Iris pigment epithelial cell (primary cell): ENCODE measurements at places on chromosomes 2 and 18.

GRCh38 chr2:118752762-118753429, 94.6 kb downstream of the EN1 start:
- no peak for DNase-seq

DNA sequence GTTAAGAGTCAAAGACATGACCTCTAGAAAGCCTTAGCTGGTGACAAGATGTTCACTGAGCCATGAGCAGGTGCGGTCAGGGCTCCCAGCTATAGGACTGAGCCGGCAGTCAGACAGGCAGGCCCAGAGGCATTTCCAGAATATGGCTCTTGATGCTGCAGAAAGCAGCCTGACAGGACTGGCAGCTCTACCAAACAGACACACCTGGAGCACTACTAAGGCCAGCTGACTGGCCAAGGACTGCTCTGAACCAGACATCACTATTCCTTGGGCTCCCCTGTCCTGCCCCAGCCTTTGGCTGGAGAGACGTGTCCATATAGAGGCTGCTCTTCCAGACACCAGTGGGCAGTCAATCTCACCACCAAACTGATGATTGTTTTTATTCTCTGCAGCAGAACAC, 98.8 kb downstream of the RIF1 start:
- DNase-seq: no peak

GRCh38 chr18:39647627-39648534, 2082.3 kb upstream of the CELF4 start:
- peak; percentile 97 for DNase-seq

- DNase-seq: no peak
Observed at GRCh38 chr2:170215021-170215420, 37.1 kb downstream of the MYO3B start.

DNA sequence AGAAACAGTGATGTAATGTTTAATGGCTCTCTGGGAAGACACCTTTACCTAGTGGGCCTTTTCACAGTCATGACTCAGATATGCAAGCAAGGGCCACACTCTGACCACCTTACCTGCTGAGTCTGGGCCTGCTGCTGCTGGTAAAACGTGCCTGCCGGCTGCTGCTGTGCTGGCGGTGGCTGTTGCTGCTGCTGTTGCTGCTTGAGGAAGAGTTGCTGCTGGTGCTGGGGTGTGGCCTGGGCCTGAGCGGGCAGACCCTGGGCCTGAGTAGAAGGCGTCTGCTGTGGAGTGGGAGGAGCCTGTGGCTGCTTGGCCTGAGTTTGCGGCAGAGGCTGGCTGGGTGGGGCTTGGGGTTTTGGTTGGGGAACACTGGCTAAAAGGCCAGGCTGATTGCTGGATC, 81.6 kb upstream of the NFU1 start:
- DNase-seq: no peak

DNA sequence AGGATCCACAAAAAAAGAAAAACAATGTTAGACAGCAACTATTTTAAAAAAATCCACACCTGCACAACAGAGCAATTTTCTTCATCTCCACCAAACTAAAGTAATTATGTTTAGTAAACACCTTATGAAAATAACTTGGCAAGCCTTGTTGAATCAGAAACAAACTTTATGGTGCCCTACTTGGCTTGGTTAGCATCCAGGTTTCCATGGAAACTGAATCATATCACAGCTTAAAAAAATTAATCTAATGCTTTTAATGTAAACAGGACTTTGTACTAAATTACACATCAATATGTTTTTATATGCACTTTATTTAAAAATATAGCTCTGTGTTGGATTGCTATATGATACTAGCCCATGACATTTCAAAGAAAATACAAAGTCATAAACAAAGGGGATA, 1882.4 kb downstream of the SUCLG1 start:
- DNase-seq: no peak

DNA sequence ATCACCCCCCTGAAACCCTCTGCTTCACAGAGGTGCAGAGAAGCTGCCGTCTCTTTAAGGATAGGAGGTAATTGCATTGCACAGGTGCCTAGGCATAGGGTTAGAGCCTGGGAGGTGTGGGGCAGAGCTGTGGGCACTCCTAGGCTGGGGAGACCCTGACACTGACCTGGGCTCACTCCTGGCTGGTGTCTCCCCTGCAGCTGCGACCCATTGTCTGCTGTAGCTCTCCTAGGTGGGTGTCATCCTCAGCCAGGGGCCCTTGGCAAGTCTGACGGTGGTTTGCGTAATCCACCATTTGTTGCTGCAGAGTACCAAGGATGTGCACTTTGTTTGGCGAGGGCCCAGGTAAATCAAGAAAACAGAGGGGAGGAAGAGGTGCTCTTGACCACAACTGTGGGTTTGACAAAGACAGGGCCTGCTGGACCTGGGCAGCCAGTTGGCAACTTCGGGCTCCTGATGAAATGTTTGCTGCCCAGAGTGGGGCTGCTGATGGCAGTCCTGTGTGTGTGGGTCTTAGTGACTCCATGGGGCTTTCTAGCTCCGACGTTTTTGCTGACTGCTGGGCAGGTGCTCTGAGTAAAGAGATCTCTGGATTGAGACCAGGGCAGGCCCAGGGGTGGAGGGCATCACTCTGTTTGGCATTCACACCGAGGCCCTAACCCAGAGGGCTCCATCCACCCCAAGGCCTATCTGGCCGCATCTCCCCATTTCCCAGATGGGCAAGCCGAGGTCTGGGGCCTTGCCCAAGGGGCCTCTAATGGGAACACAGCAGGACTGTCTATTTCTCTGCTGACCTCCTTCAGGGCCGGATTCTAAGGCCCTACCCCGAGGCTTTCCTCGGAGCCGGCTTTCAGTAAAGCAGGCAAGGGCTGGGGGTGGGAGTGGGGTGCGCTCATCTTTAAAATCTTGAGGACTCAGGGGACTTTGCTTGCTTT, 67.7 kb downstream of the EDAR start:
- DNase-seq: no peak

- no peak for DNase-seq
Observed at GRCh38 chr2:216183462-216183861, 74.3 kb downstream of the XRCC5 start.

- peak; percentile 3 for DNase-seq
Observed at GRCh38 chr18:60910534-60910933, 422.7 kb upstream of the CDH20 start.

GRCh38 chr2:84946204-84947009, 24.6 kb upstream of the KCMF1 start:
- peak; percentile 70 for DNase-seq

- DNase-seq: no peak
Observed at GRCh38 chr2:64234785-64235184, 90.6 kb upstream of the PELI1 start.

GRCh38 chr2:101610750-101611315, 86.7 kb upstream of the MAP4K4 start:
- peak; percentile 46 for DNase-seq

- no peak for DNase-seq
Observed at GRCh38 chr2:74741629-74742028, 87.6 kb downstream of the SEMA4F start.

GRCh38 chr18:41165625-41166024, 789.4 kb upstream of the PIK3C3 start:
- DNase-seq: peak; percentile 32

- no peak for DNase-seq
Observed at GRCh38 chr2:234322766-234323465, 174.0 kb downstream of the ARL4C start.

- DNase-seq: no peak
Observed at GRCh38 chr2:88599527-88599926, 27.7 kb downstream of the EIF2AK3 start.

DNA sequence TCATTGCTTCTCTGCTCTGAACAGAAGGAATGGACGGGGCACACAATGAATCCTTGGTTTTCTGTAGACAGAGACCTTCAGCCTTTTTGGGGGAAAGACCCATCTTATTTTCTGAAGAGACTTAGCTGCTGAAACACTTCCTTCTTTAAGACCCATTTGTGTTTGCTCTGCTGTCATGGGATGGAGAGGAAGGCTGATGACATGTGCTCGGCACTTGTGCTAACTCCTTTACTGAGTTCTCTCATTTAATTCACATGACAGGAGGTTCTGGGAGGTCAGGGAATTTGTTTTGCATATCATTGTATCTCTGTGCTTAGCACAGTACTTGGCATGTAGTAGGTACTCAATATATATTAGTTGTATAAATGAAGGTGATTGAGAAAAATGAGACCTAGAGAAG, 39.0 kb downstream of the OXER1 start:
- DNase-seq: no peak

DNA sequence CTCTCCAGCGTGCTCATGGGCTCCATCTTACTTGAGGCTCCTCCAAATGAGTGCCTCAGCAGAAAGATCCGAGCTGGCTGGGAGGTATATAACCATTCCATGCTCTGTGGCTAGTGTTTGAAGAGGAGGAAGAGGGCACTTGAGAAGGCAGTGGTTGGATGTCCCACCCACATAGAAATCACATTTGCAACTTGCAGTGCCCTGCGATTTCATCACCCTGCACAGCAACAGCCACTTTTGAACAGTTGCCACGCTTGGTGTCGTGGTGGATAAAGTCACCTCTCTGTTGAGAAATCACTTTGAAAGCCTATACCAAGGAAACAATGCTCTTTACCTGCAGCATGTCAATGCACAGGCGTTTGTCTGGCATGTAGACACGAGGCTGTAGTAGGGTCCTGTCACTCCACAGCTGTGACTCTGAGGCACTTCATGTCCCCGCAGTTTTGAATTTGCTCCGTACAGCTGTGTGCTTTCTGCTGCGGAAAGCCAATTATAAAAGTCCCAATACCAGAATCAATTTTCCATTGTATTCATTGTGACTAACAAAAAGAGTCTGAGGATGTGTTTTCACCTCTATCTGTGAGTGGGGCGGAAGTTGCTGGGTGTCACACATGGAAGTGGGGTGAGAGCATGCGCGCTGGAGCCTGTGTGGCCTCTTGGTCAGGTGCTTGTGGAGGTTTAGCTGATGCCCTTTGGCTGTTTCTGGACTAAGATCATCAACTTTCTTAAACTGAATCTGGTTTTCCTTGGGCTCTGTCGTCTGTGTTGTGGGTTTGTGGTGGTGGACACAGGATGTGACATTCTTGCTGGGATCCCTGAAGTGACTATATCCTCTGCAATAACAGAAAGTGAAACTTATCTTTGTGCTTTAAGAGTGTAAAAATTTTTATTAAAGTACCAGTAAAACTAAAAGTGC, 2.8 kb downstream of the CNDP2 start:
- no peak for DNase-seq

GRCh38 chr2:174682007-174682577, 82.2 kb downstream of the CHRNA1 start:
- DNase-seq: peak; percentile 31

DNA sequence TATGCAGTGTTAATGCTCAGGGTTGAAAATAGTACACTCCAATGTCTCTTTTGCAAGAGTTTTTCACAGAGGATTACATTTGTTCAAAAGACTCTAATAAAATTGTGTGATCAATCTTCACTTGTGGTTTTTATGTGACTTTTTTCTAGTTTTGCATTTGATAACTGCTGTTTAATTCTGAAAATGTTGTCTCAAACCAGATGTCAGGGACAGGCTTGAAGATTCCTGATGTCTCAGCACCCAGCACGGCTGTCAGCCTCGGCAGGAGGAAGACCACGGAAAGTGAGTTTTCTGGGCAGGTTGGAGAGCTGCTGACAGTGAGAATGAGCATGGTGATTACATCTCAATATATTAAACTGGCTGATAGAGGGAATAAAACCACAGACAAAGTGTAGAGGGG, 9.1 kb downstream of the SOX11 start:
- DNase-seq: no peak

DNA sequence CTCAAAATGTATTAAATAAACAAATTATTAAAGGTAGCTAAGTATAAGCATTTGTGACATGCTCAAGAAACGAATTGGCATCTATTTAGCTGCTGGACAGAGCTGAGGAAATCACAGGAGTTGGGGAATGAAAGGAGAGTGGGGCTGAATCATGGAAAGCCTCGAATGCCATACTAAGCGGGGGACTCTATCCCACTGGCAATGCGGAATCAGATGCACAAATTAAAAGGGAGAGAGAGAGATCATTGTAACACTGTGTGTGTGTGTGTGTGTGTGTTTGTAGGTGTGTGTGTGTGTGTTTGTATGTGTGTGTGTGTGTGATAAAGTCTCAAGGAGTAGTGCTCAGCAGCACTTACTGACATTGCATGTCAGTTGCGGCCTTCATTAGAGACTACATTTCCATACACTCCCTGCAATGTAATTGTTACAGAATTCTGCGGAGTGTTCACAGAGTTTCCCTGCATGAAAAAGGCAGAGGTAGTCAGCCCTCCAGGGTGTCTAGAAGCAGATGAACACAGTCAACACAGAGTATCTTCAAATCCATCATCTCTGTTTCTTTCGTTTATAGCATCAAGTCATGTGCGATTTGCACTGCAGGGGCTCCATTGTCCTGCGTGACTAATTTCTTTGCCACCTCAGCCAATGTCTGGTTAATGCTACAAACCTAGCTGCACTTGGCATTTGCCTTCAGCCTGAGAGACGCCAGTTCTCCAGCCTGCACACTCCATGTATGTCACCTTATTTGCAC, 111.7 kb upstream of the CYRIA start:
- no peak for DNase-seq

GRCh38 chr18:61241260-61241853, 91.9 kb upstream of the CDH20 start:
- DNase-seq: no peak

DNA sequence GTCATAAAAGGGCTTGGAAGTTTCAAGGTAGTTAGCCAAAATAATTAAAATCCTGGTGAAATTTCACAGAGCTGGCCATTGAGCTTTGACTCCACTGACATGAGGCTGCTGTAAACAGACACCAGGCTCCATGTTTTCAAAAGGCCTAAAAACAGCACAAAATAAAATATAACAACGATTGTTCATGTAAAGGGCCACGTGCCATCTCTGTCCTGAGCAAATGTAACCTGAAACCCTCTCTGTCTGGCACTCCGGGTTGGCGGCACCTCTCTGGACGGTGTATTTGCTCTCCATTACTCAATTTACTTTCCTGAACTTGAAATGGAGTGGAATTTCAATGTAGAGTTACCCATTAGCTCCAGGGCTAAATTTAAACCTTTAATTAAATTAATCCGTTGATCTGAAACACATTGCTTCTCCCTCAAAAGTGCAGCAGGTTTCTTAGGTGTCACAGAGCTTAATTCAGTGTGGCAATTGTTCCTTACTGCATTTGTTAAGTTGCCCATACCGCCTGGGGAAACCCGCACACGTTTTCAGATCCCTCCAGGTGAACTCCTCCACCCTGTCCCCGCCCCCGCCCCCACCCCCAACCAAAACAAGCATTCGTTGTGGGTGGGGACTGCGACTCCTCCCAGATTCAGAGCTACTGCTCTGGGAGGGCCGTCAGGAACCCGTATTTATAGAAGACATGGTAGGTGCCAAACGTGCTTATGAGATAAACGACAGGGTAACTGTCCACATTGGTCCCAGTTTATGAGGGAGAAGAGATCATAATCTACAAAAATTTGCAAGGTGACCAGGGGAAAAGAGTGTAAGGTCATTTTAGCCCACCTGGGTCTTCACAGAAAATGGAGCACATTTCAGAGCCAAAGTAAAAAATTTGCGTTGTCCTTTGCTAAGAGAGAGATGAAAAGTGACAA, 1.2 kb upstream of the CABLES1 start:
- DNase-seq: peak; percentile 25

GRCh38 chr18:58497845-58498244, 131.0 kb downstream of the ALPK2 start:
- DNase-seq: no peak

- DNase-seq: no peak
Observed at GRCh38 chr2:85875350-85876050, 13.3 kb downstream of the ST3GAL5 start.
